ENCODE measurements at places on chromosomes 13 and 19. TPM values are rescaled to one million over a fixed set of nuclear protein-coding genes. Genes with fewer than 3 reads are reported as not detected.

Gene OR7C1
- total RNA-seq: not detected

Gene RNF113B
- not detected for total RNA-seq

Gene SBSN
- not detected for total RNA-seq

Gene RB1
- 61.2 TPM for total RNA-seq

Gene CATSPERD
- not detected for total RNA-seq

Gene IL12RB1
- total RNA-seq: 0.74 TPM

Data from dermis blood vessel endothelial cell (primary cell).